Thoracic aorta endothelial cell (primary cell): ENCODE measurements at places on chromosomes 4 and X. TPM values are rescaled to one million over a fixed set of nuclear protein-coding genes. Genes with fewer than 3 reads are reported as not detected.

The CPLX1 gene
- total RNA-seq: 0.13 and 0.36 TPM in 2 replicates

The PRIMPOL gene
- total RNA-seq: 16.6 and 18.4 TPM in 2 replicates

The STK26 gene
- 2.5 and 5.4 TPM in 2 replicates for total RNA-seq

The CWH43 gene
- not detected in 2 replicates for total RNA-seq

The CCNA2 gene
- 95.9 and 174 TPM in 2 replicates for total RNA-seq

The DOK7 gene
- total RNA-seq: not detected in 2 replicates

The FAM9B gene
- not detected in 2 replicates for total RNA-seq

The SAGE1 gene
- not detected in 2 replicates for total RNA-seq

The ARMCX5 gene
- total RNA-seq: 16.2 and 16.4 TPM in 2 replicates

The ARHGAP4 gene
- total RNA-seq: 10.5 and 35.1 TPM in 2 replicates

The NEXMIF gene
- total RNA-seq: 0.13 TPM in 1 of 2 replicates, not detected in the other

The MAGED4B gene
- total RNA-seq: 1.2 and 7.1 TPM in 2 replicates

The ANAPC4 gene
- 39.3 and 51.7 TPM in 2 replicates for total RNA-seq

The PF4V1 gene
- total RNA-seq: 0.80 TPM in 1 of 2 replicates, not detected in the other

The RASGEF1B gene
- 0.13 and 0.79 TPM in 2 replicates for total RNA-seq

The PAGE2B gene
- not detected in 2 replicates for total RNA-seq

The CHM gene
- 33.6 and 40.3 TPM in 2 replicates for total RNA-seq

The TLR3 gene
- 4.4 and 7.5 TPM in 2 replicates for total RNA-seq

The CFAP47 gene
- 0.13 TPM in 1 of 2 replicates, not detected in the other for total RNA-seq

The AMTN gene
- not detected in 2 replicates for total RNA-seq

The FAM3A gene
- total RNA-seq: 14.5 and 18.2 TPM in 2 replicates

The SERTM2 gene
- not detected in 2 replicates for total RNA-seq

The FRMPD3 gene
- not detected in 2 replicates for total RNA-seq

The ADH1C gene
- not detected in 2 replicates for total RNA-seq

The SLC25A5 gene
- 279 and 357 TPM in 2 replicates for total RNA-seq

The CDKL2 gene
- total RNA-seq: 0.65 and 0.80 TPM in 2 replicates

The TEX11 gene
- total RNA-seq: not detected in 2 replicates

The KLKB1 gene
- not detected in 2 replicates for total RNA-seq

The DSPP gene
- not detected in 2 replicates for total RNA-seq
